Mammary epithelial cell (primary cell): ENCODE measurements at places on chromosomes 6 and 20.

GRCh38 chr20:16553684-16554083 is 19.6 kb downstream of the KIF16B start:
- no peak for DNase-seq

DNA sequence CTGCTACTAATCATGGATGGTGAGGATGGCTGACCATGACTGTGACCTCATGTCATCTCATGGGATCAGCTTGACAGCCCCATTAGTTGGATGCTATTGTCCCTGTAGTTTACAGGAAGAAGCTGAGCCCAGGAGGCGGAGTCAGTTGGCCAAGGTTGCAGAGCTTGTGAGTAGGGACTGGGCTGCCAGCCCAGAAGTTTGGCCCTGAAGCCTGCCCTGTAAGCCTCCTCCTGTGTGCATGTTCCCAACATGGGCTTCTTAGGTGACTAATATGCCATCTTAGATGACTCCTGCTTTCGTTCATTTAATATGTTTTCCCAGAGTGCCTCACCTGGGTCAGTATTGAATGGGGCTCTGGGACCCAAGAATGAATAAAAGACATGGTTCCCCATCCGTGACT is 6.9 kb downstream of the EDN3 start:
- DNase-seq: no peak

- DNase-seq: no peak
These were observed 20.0 kb upstream of the UBE2J1 start for GRCh38 chr6:89372506-89372901.

- peak; percentile 28 for DNase-seq
These were observed 12.0 kb downstream of the PFDN4 start for GRCh38 chr20:54219751-54220426.

DNA sequence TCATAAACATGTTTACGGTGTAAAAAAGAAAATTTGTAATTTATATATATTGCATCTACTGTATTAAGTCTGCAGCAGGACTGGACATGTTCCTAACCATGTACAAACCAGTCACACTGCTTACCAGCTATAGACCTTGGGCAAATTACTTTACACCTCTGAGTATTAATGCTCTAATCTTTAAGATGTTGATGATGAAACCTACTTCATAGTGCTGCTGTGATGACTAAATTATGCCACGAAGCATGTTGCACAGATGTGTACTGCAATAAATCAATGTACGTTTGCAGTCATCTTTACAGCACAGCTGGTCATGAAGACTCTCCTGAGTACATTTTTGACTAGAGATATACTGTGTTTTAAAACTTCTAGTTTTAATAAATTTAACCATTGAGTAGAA is 42.6 kb downstream of the PRKN start:
- DNase-seq: no peak

GRCh38 chr6:146574211-146574610 is 24.6 kb upstream of the ADGB start:
- DNase-seq: no peak

DNA sequence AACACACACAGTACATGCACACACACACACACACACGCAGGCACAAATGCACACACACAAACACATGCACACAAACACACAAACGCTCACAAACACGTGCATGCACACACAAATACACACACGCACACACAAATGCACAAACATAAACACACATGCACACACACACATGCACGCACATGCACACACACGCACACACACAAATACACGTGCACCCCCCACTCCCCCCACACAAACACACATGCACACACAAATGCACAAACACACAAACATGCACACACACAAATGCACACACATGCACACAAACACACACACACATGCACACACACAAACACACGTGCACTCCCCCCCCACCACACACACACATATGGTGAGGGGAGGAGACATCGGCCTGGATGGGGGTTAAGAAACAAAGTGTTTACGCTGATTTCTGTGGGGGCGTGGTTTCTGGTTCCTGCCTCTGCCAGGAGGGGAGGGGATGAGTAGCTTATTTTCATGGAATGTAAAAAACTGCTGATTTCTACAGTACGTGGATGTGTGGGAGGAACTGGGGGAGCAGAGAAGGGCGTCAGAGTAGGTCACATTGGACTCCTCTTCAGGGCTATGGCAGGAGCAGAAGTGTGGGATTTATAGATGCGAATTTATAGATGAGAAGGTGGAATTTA is 607.2 kb downstream of the QKI start:
- no peak for DNase-seq

DNA sequence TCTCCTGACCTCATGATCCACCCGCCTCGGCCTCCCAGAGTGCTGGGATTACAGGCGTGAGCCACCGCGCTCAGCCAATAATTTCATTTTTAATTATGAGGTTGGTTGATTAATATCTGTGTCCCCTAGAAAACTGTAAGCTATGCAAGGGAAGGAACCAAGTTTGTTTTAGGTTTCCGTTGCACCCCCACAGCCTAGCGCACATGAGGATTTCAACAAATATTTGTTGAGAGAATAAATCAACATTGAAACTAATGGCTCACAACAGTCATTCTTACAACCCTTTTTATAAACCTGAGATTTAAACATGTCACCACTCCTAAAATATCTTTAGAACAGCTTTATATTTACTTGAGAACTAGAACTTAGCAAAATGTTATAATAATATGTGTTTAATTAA is 114.0 kb upstream of the CARMIL1 start:
- DNase-seq: no peak

DNA sequence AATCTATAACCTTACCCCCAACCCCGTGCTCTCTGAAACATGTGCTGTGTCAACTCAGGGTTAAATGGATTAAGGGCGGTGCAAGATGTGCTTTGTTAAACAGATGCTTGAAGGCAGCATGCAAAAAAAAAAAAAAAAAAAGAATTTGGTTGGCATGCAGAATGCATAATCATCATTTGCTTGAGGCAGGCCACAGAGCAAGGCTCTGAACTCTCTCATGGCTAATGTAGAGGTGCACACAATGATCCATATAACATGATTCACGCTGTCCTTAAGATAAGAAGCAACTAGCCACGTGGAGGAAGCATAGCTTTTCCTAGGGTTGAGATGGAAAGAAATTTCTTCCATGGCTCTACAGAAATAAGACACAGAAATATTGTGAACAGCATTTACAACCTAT is 27.6 kb upstream of the RPN2 start:
- no peak for DNase-seq

DNA sequence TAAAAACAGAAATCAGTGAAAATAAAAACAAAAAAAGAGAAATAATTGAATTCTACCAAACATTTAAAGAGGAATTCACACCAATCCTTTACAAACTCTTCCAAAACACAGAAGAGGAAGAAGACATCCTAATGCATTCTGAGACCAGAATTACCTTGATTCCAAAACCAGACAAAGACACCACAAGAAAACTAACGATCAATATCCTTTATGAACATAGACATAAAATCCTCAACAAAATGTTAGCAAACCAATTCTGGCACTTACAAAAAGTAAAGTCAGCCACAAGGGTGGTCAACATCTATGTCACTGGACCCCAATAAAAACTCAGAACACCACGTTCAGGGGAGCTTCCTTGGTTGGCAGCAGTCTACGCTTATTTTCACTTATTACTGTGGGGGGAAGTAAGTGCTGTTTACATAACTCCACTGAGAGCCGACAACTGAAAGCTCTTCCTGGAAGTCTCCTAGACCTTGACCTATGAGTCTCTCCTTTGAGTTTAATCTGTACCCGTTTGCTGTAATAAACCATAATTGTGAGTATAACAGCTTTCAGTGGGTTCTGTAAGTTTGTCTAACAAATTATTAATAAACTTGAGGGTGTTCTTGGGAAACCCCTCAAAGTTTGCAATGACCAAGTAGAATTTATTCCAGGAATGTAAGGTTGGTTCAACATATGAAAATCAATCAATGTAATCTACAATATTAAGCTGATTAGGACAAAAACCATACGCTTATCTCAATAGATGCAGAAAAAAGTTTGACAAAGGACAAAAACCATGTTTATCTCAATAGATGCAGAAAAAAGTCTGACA is 24.5 kb downstream of the GZF1 start:
- no peak for DNase-seq

GRCh38 chr20:64203037-64203777 is 39.0 kb downstream of the MYT1 start:
- DNase-seq: no peak

DNA sequence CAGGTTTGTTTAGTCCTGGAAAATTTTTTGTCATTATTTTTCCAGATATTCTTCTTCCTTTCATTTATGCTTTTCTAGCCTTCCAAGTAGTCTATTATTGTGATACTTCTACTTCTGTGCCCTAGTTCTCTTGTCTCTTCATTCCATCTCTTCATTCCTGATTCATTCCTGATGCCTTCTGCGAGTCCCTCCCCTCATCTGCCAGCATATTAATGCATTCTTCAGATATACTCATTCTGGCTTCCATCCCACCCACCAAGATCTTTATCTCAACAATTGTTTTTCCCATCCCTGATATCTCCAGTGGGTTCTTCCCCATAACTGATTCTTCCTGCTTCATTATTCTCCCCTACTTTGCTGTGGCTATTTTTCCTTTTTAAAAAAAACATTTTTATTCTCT is 35.2 kb downstream of the ALDH5A1 start:
- no peak for DNase-seq

- DNase-seq: no peak
These were observed 45.4 kb upstream of the ID1 start for GRCh38 chr20:31559704-31560093.

- no peak for DNase-seq
These were observed 106.6 kb downstream of the RTN4IP1 start for GRCh38 chr6:106522562-106523250.

GRCh38 chr6:50990750-50991446 is 172.2 kb downstream of the TFAP2B start:
- no peak for DNase-seq

DNA sequence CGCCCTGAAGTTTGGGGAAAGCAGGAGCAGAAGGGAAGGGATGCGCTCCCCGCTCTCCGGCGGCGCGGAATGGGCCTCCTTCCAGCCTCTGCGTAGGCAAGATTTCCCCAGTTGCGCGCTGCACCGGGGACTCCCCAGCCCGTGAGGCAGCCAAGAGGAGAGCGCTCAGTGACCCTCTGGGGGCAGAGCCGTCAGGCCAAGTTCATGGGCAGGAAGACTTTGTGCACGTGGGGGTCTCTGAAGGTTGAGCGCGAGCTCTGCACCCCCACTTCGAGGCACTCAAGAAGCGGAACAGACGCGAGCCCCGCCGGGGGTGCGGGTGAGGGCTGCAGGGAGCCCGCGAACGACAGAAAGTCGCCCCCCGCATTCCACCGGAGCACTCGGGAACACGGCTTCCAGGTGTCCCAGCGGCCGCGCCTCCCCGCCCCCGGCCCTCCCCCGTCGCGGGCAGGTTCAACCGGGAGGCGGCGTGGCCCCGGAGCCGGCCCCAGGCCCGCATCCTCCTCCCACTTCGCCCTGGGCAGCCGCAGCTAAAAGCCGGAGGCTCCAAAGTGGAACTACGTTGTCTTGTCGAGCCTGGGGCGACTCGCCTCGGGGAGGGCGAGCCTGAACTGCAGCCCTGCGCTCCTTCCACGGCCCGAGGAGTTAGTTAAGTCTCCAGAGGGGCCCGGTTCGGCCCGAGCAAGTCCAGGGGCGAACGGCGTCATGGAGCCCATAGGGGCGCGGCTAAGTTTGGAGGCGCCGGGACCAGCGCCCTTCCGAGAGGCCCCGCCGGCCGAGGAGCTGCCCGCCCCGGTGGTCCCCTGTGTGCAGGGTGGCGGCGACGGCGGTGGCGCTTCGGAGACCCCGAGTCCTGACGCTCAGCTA is at the start of gene PPP1R3G:
TSS of gene PPP1R3G (plus strand) at position 561 of the 867 bp plus-strand sequence. CDS start at position 706, 145 bp downstream.
- DNase-seq: peak; percentile 26

DNA sequence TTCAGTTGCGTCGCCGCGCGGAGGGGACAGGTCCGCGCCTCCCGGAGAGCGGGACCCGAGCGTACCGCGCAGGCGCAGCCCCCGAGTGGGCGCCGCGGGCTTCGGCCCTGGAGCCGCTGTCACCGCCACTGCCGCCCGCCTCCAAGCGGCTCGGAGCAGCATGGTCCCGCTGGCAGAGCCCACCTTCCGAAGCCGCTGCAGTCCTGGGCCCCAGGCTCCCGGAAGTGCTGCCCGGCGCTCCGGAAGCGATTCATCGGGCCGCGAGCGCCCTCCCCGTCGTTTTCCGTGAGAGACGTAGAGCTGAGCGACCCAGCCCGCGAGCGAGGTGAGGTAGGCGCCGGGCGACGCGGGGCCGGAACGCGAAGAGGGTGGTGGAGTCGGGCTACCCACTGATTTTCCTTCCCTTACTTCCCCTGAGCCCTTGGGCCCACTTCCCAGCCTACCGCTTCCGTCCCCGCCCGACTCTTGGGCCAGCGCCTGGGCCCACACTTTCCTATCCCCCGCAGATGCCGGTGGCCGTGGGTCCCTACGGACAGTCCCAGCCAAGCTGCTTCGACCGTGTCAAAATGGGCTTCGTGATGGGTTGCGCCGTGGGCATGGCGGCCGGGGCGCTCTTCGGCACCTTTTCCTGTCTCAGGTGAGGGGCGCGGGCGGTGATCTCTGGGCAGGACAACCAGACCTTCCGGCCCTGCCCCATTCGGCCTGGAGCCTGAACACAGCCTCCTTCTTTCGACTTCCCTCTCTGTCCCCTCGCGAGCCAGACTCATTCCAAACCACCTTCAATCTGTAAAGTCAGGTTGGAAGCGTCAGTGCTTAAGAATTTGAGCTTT is at the start of the genes NFS1 and ROMO1:
TSS of gene NFS1 (minus strand) at position 226 of the 830 bp plus-strand sequence. CDS start at position 162, 64 bp downstream.
TSS of gene ROMO1 (plus strand) at position 279 of the 830 bp plus-strand sequence. CDS start at position 507, 228 bp downstream.
- peak; percentile 78 for DNase-seq

DNA sequence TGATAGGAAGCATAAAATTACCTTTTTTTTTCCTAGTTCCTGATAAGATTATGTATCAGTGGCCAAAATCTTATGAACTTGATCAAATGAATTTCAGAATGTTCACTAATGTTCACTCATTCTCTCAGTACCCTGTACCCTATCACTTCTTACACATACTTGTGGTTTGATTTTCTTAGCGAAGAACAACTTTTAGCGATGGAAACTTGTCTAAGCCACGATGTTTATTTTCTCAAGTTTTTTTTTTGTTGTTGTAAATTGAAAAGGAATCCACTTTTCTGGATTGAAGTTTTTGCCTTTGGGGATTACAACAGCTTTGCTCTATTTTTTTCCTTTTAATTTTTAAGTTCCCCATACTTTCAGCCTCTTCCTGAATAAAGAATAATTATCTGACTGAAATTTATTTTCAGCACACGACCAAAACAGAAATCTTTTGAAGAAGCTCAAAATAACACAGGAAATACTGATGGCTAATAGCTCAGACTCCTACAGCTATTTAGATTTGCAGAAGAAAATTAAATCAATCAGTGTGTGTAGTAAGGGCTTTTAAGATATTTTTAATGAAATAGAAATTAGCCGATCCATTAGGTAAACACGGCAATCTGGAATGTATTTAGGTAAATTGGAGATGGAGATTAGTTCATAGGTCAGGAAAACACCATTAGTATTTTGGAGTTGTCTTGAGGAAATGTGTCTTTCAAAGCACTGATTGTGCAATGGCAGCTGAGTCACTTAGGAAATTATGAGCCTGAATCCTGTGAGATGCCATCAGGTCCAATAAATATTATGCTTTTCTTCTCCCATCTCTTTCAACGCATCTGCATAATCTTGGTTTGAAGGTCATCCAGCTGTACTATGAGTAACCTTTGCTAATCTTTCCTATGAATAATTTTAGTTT is 217.5 kb downstream of the GJA1 start:
- peak; percentile 66 for DNase-seq

DNA sequence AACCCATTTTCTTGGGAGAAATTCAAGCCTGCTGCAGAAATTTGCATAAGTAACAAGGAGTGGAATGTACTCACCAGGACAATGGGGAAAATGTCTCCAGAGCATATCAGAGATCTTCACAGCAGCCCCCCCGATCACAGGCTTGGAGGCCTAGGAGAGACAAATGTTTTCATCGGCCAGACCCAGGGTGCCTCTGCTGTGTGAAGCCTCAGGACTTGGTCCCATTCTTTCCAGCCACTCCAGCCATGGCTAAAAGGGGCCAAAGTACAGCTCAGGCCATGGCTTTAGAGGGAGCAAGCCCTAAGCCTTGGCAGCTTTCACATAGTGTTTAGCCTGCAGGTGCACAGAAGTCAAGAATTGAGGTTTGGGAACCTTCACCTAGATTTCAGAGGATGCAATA is 1463.0 kb downstream of the HACE1 start:
- no peak for DNase-seq
